Activated CD8-positive, alpha-beta memory T cell treated with anti-CD3 and anti-CD28 coated beads for 48 hours (primary cell): ENCODE measurements at places on chromosomes 4 and X.
A peak's percentile ranks its signal among the peaks of the same experiment; 100 is the strongest.

- no peak for DNase-seq
Measured at GRCh38 chr4:143352720-143353119, 16.0 kb downstream of the GAB1 start.

GRCh38 chrX:69987691-69988090, 62.0 kb downstream of the AWAT2 start:
- no peak for DNase-seq

GRCh38 chrX:139483699-139484098, 46.8 kb upstream of the F9 start:
- DNase-seq: no peak

DNA sequence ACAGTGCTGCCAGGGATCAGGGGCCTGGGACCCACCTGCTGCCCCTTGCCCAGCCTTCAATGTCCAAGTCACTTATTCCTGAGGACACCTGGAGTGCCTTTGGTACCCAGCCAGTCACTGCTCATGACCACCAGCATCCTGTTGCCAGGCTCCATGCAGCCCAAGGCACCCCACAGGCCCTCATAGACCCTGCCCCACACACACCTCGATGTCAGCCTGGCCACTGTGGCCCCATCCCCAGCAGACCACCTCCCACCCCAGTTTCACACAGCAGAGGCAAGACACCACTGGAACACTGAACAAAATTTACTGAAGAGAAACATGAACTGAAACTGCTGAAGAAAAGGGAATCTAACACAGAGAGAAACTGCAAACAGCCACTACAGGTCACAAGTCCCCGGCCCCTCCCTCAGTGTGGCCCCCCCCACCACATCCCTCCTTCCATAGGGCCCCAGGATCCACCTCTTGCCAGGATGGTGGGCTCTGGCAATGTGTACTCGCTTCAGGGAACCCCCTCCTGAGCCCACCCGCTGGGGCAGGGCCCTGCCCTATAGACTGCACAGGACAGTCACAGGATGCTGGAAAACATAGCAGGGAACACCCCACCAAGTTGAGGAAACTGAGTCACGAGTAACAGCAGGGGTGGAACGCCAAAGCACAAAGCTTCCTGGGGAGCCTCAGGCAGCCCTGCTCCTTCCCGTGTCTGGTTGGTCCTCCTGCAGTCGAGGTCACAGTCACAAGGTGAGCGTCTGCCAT, 5.2 kb downstream of the PNMA5 start:
- no peak for DNase-seq

DNA sequence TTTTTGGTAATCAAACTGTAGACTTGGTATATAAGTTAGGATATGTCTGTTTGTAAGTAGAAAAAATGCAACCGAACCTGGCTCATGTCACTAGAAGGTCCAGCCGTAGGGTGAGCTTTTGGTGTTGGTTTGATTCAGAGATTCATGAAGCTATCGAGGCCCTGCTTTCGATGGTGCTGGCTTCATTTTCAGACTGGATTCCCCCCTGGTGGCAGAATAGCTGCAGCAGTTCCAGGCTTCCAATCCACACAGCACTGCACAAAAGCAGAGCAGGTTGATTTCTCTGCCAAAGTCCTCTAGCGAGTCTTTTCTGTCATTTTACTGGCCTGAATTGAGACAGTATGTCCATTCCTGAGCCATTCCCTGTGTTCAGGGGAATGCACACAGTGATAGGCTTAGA, 33.1 kb downstream of the PDK3 start:
- no peak for DNase-seq

GRCh38 chr4:168293386-168293975, 25.1 kb downstream of the DDX60 start:
- DNase-seq: no peak

DNA sequence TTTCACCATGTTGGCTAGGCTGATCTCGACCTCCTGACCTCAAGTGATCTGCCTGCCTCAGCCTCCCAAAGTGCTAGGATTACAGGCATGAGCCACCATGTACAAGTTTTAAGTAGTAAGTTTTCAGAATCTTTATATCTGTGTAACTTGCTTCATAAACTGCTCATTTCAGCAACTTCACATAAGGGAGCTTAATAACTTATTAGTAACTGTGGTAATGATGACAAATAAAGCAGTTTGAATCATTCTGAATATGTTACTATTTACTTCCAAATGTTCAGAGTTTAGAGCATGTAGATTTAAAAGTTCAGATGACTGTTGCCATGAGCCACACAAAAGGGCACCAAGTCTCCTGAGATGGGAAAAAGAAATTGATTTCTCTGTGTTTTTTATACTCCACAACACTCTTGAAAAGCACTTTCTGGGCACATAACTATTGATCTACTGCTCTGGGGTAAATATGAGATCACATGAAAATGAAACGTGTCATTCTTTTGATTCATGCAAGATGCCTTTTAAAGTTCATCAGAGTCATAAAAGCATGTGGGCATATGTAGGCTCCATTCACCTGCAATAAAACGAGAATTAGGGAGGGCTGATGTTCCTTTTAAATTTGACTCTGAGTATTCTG, 14.1 kb upstream of the CA5B start:
- no peak for DNase-seq

- no peak for DNase-seq
Measured at GRCh38 chr4:153113838-153114105, 90.5 kb upstream of the TRIM2 start.

- no peak for DNase-seq
Measured at GRCh38 chr4:175421506-175421905, 390.6 kb downstream of the GPM6A start.

DNA sequence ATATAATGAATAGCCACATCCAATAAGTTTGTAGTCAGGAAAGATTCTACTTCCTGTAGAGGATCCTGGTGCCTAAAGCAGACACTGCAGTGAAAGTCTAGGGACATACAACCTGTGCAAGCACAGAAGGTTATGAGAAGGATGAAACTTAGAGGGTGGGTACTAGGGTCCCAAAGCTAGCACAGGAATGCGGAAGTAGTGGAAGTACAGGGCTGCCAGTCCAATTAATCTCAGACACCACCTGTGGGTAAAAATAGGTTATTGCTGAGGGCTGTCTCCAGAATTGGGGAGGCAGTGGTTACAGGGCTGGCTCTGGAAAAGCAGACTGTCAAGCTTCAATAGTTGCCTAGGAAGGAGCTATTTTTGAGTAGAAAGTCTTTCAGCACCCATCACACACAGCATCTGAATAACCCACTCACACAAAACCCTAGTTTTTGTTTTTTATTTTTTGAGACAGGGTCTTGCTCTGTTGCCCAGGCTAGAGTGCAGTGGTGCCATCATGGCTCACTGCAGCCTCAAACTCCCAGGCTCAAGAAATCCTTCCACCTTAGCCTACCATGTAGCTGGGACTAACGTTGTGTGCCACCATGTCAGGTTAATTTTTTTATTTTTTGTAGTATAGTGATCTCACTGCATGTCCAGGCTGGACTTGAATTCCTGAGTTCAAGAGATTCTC, 50.8 kb upstream of the ELF2 start:
- DNase-seq: no peak

GRCh38 chrX:48631376-48632090, 34.2 kb downstream of the WDR13 start:
- peak; percentile 18 for DNase-seq

DNA sequence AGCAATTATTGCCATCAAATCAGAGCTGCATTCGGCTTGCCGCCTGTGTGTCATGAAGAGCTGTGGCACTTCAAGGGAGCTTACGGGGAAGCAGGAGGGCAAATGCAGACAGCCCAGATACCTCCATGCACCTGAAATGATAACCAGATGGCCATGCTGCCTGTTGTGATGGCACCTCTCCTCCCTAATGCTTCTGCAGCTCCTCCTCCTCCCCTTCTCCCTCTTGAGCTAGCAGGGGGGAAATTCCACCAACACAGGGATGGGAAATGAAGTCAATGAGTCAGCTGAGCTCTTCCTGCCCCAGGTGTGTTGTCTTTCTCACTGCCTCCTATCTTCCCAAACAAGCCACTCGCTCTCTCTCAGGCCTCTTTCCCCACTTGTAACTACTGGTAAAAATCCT, 565.0 kb downstream of the BCOR start:
- DNase-seq: no peak

- no peak for DNase-seq
Measured at GRCh38 chr4:169803413-169803812, 45.7 kb upstream of the HPF1 start.

- no peak for DNase-seq
Measured at GRCh38 chrX:101682723-101683122, 23.1 kb upstream of the ARMCX2 start.

DNA sequence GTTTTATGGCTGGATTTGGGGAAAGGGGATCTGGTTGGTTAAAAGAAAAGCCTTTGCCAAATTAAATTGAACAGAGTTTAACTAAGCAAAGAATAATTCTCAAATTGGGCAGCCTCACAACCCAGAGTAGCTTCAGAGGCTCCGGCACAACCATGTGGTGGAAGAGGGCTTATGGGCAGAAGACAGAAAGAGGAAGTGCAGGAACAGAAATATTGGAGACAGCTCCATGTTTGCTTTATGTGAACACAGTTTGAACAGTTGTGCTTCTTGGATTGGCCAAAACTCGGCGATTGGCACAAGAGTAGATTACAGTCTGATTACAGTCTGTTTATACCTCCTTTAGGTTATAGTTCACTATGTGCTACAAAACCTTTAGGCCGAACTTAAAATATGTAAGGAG, 562.7 kb downstream of the TRIML1 start:
- DNase-seq: no peak

GRCh38 chr4:76896614-76897535, 1.1 kb downstream of the SOWAHB start:
- DNase-seq: no peak

GRCh38 chr4:144599621-144600020, 46.3 kb upstream of the HHIP start:
- DNase-seq: no peak

- no peak for DNase-seq
Measured at GRCh38 chr4:76214177-76214675, 602 bp upstream of the SCARB2 start.

- DNase-seq: no peak
Measured at GRCh38 chrX:18534949-18535348, 109.5 kb downstream of the CDKL5 start.

- DNase-seq: peak; percentile 27
Measured at GRCh38 chr4:4575284-4576211, 33.7 kb upstream of the STX18 start.
